Frontal cortex (tissue), 4 donors: ENCODE measurements at places on chromosomes 1 and 21. TPM values are rescaled to one million over a fixed set of nuclear protein-coding genes. Genes with fewer than 3 reads are reported as not detected.

DNA sequence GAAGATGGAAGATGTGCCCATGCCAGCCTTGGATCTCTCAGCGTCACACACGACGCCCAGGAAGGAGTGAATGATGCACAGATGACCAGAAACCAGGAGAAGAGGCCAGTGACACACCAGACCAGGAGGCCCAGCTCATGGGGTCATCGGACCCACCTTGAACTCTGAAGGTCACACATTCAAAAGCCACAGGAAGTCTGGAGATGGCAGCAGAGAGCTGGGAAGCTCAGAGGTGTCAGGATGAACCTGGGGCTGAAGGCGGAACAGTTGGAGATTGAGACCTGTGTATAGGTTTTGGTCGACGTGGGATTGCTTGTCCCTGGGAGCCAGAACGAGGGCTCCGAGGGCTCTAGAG is 43.6 kb downstream of the SLC19A1 start:
- DNase-seq, result no peak

DNA sequence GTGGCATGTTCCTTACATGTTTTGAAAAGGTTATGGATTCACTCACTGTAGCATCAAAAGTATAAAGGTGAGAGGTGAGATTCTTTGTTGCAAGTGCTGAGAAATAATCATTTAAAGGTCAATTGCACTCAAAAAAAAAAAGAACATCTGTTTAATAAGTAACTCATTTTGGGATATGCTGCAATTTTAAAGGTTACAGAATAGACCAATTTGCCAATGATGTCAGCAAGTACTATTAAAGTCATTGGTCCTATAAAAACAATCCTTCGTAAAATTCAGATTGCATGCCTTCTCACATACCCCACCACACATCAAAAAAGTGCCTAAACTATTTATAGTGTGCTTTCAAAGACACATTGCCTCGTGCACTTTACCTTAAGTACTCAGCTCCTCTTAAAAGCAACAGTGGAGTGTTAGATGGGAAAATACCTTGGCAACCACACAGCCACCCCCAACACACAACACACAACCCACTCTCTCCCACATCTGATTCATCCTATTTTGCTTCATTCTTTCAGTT is 218.2 kb upstream of the ADGRL2 start:
- no peak for DNase-seq

- no peak for DNase-seq
These were observed at the start of gene GBP1 for GRCh38 chr1:89065079-89065868. GBP1 (minus strand) TSS chr1:89065208; CDS start chr1:89063234, 1,974 bp downstream.

DNA sequence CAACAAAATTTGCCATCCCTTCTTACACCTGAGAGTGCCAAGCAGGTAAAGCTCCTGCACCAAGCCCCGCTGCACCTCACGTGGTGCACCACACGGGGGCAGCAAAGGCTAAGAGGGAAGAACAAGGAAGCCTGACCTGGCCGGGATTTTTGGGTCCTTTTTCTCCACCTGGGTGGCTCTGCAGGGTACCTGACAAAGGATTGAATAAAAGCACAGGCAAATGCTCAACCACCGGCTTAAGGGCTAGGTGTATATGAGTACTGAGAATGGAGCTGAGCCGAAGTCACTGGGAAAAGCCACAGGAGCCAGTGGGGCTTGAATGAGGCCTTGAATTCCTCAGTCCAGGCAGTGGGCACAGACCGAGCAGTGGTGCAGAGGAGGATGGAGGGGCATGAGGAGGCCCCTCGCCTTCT is 36.4 kb downstream of the ZNF697 start:
- DNase-seq, result peak; percentile 41

DNA sequence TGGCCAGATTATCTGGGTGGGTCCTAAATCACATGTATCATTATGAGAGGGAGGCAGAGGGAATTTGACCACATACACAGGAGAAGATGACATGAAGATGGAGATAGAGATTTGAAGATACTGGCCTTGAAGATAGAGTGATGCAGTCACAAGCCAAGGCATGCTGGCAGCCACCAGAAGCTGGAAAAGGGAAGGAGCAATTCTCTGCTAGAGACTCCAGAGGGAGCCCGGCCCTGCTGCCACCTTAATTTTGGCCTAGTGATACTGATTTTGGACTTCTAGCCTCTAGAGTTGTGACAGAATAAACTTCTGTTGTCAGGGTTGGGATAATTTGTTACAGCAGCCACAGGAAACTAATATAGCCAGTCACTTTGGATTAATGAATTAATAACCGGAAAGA is 2.2 kb upstream of the PRDM2 start:
- DNase-seq, result no peak

Gene TEDDM1
- not detected for total RNA-seq

Gene PODN
- total RNA-seq, result 0.82 TPM

GRCh38 chr1:77847621-77848080 is 40.8 kb upstream of the NEXN start:
- DNase-seq, result no peak

GRCh38 chr1:150364231-150365003 is 470 bp downstream of the RPRD2 start:
- DNase-seq, result peak; percentile 51

DNA sequence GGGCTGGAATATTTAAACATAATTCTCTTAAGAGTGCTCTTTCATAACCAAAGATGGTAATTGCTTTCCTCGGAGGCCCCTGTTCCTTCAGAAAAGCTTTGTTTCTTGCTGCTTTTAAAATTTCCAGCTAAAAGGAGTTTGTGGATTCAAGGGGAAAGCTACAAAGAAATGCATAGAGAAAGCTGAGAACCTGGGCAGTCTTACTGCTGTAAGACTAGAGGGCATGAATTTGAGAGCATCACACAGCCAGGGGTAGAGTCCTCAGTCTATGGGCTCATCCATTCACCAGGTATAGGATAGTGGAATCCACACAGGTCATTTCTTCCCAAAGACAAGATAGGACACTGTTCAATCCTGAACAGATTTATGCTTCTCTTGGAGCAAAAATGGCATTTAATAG is 186.3 kb upstream of the PLD5 start:
- no peak for DNase-seq

Gene C1orf56
- 2.0 TPM for total RNA-seq

GRCh38 chr1:111512931-111513330 is 9.5 kb upstream of the ADORA3 start:
- no peak for DNase-seq

Gene SELE
- under 0.01 TPM for total RNA-seq

DNA sequence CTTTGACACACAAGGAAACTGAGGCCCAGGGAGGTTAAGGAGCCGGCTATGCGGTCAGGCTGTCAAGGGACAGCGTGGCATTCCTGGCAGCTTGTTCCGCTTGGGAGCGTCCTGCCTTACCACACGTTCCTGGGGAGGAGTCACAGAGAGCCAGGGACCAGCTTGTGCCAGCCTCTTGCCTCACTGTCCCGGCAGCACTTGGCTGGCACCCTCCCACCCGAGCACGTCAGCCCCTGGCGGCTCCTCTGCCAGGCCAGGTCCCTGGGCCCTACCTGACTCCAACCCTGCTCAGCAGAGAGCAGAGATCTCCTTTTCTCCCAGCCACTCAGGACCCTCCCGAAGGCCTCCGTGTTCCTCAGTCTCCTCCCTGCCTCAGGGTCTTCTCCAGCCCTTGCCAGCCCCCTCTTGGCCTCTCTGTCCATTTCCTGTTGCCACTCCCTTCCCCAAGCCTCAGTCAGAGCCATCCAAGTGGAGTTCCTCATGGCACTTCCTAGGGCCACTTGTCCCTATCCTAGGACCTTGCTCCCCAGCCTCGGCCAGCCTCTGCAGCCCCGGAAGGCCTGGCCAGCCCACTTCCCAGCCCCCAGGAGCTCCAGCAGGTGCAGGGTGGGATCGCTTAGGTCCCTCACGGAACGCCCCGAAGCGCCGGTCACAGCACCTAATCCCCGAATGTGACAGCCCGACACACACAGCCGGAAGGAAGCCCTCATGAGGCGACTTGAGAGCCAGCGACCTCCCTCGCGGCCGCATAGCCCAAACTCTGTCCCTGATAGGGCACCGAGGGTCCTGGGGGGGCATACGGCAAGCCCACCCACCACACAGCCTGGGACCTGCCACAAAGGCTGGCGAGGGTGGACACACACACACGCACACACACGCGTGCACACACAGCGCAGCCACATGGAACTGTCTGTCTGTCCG is 130.3 kb downstream of the CASZ1 start:
- peak; percentile 29 for DNase-seq

GRCh38 chr1:33256221-33256470 is 146 bp upstream of the ZNF362 start:
- peak; percentile 66 for DNase-seq

DNA sequence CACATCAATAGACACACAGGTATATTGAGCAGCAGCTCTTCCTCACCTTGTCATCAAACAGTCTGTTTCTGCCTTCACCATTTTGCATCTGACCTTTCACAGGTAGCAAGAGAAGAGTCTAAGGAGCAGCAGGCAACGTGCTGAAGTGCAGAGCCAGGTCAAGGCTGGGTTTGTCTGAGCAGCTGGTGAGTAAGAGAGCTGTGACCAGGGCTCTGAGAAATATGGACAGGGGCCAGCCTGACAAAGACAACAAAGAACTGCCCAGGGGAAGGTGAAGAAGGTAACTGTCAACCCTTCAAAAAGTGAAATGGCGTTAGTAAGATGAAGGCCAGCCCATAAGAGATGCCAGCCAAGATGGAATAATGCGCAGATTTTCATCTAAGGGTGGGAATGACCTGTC is 58.9 kb upstream of the LRRC8D start:
- DNase-seq, result no peak

GRCh38 chr21:36087362-36088138 is 17.7 kb downstream of the CBR1 start:
- DNase-seq, result peak; percentile 23

GRCh38 chr1:205518661-205519540 is 14.4 kb downstream of the CDK18 start:
- no peak for DNase-seq

Gene PKP1
- total RNA-seq, result under 0.01 TPM

GRCh38 chr1:40648928-40649591 is 16.4 kb downstream of the RIMS3 start:
- DNase-seq, result no peak

GRCh38 chr1:183546427-183546826 is 43.8 kb downstream of the NCF2 start:
- no peak for DNase-seq

- no peak for DNase-seq
These were observed 33.9 kb upstream of the PM20D1 start for GRCh38 chr1:205883792-205884191.
